ENCODE measurements at places on chromosomes 5 and 9.

GRCh38 chr9:127567730-127568617 is 44.1 kb upstream of the STXBP1 start:
- peak; percentile 72 for DNase-seq

- peak; percentile 89 for DNase-seq
These were observed 1.2 kb downstream of the ROR2 start for GRCh38 chr9:91948597-91949391.

- no peak for DNase-seq
These were observed 66.9 kb downstream of the MAN2A1 start for GRCh38 chr5:109756543-109757185.

GRCh38 chr5:173293817-173294672 is 34.2 kb downstream of the STC2 start:
- DNase-seq, result peak; percentile 87

DNA sequence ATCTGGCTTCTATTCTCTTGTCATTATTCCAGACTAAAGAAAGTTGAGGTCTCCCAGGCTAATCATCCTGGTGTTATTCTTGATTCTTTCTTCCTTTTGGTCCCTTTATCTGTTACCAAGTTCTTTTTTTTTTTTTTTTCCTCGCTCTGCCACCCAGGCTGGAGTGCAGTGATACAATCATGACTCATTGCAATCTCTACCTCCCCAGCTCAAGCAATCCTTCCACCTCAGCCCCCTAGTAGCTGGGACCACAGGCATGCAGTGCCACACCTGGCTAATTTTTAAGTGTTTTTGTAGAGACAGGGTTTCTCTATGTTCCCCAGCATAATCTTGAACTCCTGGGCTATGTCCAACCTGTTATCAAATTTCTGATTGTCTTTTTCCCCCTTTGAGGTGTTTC is 126.6 kb upstream of the DHFR start:
- peak; percentile 35 for DNase-seq

DNA sequence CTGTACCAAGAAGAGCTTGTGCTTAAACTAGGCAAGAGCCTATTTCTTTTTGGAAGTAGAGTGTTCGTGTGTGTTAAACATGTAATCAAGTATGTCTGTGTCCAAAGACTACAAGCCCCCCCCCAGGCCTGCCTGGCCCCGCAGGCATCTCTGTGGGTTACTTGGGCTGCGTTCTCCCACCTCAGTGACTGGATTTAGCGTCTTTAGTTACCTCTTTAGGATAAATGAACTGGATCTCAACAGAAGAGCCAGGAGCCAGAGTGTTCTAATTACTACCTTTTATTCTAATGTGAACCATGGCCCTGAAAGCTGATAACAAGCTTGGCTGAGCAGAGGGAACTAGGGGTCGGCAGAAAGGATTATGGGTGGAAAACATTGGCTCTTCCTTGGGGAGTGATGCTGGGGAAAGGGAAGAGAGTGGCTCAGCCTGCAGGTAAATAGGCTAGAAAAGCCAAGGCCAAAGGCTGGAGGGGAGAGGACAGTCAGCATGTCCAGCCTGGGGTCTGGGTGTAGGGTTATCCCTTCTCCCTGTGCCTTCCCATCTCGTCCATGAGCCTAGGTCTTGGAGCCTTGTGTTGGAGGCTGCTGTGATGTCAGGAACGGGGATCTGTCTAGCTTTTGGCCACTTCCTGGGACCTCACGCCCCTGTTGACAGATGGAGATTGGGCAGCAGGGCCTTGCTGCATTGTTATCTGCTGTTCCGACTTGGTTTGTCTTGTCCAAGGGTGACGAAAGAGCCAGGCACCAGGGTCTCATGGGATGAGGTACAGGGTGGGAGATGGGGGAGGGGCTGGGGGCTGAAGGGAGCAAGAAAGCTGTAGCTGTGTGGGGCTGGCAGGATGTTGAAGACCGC is 11.1 kb downstream of the CD74 start:
- DNase-seq, result no peak
